MV-4-11 (cell line): ENCODE measurements at places on chromosomes 12 and 14.

GRCh38 chr12:94679554-94680195 lies 29.3 kb upstream of the TMCC3 start:
- no peak for DNase-seq

DNA sequence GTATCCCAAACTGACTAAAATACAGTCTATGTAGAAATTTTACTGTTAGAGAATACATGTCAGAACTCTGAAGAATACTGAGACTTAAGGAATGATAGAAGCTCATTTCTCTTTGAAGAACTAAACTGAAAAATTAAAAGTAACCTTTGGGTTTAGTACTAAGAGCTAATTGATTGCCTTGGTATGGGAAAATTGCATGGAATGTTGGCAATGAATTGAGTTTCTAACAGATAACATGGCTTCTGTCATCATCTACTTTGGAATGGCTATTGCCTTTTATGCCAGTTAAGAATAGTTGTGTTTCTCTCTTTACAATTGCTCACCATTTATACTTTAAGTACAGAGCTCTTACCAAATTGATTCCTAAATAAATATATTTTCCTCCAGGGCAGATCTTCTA lies 308.8 kb upstream of the SYT1 start:
- DNase-seq: no peak

DNA sequence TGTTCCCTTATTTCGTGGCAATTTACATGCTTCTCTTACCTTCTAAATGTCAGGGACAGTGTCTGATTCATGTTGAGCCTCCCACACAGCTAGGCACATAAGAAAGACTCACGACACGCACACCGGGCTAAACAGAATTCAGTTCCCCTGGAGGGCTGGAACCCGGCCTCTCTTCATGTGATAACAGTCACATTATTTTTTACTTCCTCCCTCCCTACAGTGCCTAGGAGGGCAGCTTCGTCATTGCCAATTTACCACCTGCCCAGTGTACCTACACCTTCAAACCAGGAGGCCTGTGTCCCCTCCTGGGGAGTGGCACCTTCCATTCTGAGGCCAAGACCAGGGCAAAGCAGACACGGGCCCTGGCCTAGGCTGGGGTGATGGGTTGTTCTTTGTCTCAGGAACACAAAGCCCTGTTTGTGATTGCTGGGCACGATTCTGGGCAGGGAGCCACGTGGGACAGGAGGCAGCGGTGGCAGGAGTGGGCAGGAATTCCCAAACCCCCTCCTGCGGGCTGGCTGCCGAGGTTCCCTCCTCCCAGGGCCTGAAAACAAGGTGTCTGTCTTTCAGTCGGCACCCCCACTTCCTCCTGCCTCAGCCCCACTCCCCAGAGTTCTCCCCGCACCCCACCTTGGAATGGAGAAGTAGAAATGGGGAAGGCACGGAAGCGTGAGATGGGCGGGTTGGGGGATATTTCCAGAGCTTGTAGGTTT lies 6.8 kb upstream of the RASAL1 start:
- DNase-seq: peak; percentile 53

DNA sequence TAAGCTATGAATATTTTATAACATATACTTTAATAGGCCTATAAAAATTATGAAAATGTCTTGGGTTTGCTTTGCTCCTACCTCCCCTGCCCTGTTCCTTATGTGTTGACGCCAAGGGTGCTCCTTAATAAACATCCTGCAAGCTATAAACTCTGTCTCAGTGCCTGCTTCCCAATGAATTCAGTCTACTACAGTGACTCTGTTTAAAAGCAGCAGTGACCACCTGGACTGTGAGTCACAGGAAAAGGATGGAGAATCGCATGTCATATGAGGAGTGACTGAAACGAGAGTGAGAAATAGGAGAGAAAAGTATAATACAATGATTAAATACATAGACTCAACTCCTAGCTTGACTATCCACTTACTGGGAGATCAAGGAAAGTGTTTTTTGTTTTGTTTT lies 41.1 kb upstream of the CFAP54 start:
- DNase-seq: no peak

DNA sequence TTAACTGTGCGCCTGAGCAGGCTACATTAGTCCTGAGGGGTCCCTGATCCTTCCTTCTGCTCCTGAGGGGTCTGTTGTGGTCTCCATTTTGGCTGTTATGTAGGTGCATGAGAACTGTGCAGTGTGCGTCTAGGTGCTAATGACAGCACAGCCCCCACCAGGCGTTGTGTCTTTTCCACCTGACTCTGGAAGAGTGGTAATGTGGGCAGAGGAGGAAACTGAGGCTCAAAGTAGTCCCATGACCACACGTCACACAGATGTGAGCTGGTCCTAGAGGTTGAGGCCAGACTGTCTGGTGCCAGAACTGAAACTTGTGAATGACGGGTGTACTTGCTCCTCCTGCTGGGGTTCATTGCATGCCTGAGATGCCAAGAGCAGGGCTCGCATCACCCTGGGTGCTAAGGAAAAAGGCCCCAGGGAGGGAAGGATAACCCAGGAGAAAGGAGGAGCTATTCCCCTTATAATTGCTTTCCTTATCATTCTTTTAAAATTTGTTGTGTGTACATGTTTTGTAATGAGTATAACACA lies 111.8 kb downstream of the SLC25A47 start:
- DNase-seq: no peak

- DNase-seq: no peak
These were observed 2.1 kb upstream of the BLOC1S1 start for GRCh38 chr12:55713721-55714120.

GRCh38 chr12:70698345-70698744 lies 61.1 kb upstream of the PTPRB start:
- DNase-seq: no peak

DNA sequence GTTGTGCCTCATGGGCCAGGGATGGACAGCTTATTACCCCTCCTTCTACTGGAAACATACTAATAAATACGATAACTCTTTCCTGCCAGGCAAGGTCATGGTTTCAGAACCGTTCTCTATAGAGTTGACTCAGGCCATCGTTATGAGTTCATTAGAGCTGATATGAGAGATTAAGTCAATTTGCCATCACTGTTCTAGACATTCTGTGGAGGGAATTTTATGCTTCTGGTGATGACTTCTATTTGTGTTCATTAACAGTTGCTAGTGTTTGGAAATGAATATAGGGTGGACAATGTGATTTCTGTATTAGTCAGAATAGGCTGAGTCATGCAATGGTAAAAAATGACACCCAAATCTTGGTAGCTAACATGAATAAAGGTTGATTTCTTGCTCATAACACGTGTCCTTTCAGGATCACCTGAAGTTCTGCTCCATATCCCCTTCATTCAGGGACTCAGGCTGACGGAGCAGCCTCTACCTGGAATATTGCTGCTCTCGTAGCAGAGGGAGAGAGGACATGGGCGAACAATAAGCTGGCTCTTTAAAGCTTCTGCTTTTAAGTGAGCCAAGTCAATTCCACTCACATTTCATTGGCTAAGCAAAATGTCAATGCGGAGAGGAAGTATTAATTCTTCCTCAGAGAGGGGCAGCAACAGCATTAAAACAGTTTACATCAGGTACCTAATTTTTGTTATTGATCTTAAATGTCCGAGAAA lies 18.5 kb upstream of the TBPL2 start:
- peak; percentile 33 for DNase-seq

GRCh38 chr12:103268831-103269514 lies 226.8 kb downstream of the C12orf42 start:
- DNase-seq: no peak

- DNase-seq: no peak
These were observed 16.3 kb upstream of the BEGAIN start for GRCh38 chr14:100603341-100604120.

GRCh38 chr12:51382173-51382572 lies 9.0 kb downstream of the GALNT6 start:
- DNase-seq: no peak

DNA sequence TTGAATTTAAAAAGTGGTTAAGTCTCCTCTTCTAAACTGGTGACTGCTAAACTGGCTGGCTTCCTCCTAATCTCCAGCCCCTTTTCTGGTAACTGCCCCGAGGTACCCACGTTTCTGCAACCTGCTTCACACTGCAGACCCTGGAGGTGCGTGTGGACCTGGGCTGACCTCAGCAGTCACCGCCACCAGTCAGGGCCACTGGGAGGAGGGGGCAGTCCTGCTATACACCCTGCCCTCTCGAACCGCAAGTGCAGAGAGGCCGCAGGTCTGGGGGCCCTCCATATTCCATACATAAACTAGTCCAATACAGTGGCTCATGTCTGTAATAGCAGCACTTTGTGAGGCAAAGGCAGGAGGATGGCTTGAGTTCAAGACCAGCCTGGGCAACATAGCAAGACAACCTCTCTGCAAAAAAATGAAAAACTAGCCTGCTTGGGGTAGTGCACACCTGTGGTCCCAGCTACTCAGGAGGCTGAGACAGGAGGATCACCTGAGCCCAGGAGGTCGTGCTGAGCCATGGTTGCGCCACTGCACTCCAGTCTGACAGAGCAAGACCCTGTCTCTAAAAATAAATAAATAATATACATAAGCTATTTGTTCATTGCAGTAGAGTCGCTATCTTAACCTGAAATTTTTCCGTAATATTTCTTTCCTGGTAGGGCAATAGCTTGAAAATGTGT lies 25.6 kb downstream of the VPS37B start:
- no peak for DNase-seq

- no peak for DNase-seq
These were observed 73.6 kb downstream of the OSBPL8 start for GRCh38 chr12:76486011-76486410.

- DNase-seq: no peak
These were observed 215.0 kb downstream of the PRKD1 start for GRCh38 chr14:29712601-29713000.

- no peak for DNase-seq
These were observed 191.3 kb upstream of the AMIGO2 start for GRCh38 chr12:47270782-47271664.

GRCh38 chr12:64083285-64084210 lies 138.5 kb downstream of the KICS2 start:
- no peak for DNase-seq

GRCh38 chr12:43896496-43896895 lies 60.6 kb downstream of the TMEM117 start:
- DNase-seq: no peak

DNA sequence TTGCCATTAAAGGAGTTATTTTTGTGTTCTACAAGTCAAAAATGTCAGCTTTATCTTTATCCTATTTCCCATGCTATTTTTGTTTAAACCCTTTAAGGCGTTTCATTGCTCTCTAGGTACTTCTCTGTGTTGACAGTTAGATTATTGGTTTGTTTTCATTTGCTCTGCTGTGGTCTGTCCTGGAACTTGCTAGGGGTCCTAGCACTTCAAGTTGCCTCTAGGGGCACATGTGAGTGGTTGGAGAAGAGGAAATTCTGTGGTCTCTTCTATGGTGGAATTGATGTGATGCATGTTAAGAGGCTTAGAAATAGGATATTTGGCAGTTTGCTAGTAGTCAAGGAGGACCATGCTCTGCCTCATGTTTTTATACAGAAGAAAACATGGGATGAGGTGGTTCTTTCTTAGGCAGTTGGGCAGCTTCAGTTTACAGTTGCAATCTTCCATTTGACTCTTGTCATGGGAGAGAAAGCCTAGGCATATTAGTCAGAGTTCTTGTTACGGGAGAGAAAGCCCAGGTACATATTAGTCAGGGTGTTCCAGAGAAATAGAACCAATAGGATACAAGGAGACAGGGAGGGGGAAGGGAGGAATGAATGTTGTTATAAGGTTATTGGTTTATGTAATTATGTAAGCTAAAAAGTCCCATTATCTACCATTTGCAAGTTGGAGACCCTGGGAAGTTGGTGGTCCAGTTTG lies 14.4 kb downstream of the TTLL5 start:
- peak; percentile 10 for DNase-seq

GRCh38 chr14:20624495-20625070 lies 16.9 kb downstream of the OR6S1 start:
- peak; percentile 82 for DNase-seq

GRCh38 chr14:50658203-50658602 lies 9.9 kb downstream of the SAV1 start:
- no peak for DNase-seq

- DNase-seq: peak; percentile 59
These were observed 459 bp downstream of the ITGA7 start for GRCh38 chr12:55707219-55707671.

- DNase-seq: no peak
These were observed 59.8 kb downstream of the SERPINA3 start for GRCh38 chr14:94671870-94672444.

- DNase-seq: peak; percentile 54
These were observed 188.6 kb upstream of the SOX5 start for GRCh38 chr12:24138041-24138440.

DNA sequence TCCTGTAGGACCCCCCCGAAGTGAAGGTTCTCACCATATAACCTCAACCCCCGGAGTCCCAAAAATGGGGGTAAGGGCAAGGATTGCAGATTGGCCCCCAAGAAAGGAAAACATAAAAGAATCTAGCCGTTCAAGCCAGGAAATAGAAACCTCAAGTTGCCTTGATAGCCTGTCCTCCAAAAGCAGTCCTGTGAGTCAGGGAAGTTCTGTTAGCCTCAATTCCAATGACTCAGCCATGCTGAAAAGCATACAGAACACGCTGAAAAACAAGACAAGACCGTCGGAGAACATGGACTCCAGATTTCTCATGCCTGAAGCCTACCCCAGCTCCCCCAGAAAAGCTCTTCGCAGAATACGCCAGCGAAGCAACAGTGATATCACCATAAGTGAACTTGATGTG lies 344.2 kb upstream of the RGS6 start:
- DNase-seq: no peak

- no peak for DNase-seq
These were observed 12.3 kb downstream of the HMGA2 start for GRCh38 chr12:65836419-65837197.

DNA sequence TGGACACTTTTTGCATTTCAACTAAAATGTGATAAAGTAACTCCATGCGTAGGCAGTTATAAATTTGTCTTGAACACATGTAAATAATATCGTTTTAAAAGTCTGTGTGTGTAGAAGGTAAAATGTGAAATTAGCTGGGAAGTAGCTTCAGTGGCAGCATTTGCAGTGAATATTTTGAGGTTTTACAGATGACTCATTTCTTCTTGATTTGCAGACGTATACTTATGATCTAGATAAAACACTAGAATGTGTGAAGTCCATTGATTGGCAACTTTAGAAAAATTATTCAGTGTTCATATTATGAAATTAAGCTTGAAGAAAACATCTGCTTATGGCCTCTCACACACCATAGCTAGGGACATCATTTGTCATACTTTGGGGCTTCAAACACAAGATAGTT lies 788.6 kb upstream of the NOVA1 start:
- no peak for DNase-seq

- no peak for DNase-seq
These were observed 56.5 kb upstream of the PPFIA2 start for GRCh38 chr12:81815611-81816010.

DNA sequence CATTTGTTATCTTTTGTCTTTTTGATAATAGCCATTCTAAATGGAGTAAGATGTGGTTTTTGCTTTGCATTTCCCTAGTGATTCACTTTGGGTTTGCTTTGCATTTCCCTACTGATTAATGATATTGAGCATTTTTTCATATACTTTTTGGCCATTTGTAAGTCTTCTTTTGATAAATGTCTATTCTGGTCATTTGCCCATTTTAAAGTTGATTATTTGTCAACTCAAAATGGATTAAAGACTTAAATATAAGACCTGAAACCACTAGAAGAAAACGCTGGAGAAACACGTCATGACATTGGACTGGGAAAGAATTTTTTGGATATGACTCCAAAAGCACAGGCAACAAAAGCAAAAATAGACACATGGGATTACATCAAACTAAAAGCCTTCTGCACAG lies 148.0 kb downstream of the APAF1 start:
- no peak for DNase-seq

- no peak for DNase-seq
These were observed 452.4 kb downstream of the TMEM121 start for GRCh38 chr14:105978618-105979295.
